GM10248 (cell line): ENCODE measurements at places on chromosomes 13 and 19.

DNA sequence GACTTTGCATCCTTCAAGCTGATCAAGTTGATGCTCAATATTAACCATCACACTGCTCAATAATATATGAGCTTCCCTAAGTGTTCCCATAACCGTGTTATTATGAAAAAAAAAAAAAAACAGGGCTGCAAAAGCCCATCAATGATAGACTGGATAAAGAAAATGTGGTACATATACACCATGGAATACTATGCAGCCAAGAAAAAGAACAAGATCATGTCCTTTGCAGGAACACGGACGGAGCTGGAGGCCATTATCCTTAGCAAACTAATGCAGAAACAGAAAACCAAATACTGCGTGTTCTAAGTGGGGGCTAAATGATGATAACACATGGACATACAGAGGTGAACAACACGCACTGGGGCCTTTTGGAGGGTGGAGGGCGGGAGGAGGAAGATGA is 58.3 kb downstream of the CACNA1A start:
- no peak for DNase-seq

DNA sequence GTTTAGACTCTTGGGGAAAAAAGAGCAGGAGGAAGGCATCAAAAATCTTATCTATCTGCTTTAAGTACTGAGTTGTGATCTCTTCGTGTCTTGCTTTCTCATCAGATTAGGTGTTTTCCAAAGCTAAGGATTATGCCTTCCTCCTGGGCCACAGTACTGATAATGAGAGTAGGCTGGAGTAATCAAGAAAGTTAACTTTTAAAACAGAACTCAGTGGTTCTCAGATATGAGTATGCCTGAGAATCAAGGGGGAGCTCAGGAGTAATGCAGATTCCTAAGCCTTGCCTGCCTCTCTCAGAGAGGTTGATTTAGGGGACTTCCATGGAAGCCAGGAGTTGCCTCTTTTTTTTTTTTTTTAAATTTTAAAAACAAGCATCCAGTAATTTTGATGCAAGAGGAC is 23.5 kb downstream of the CDADC1 start:
- no peak for DNase-seq

DNA sequence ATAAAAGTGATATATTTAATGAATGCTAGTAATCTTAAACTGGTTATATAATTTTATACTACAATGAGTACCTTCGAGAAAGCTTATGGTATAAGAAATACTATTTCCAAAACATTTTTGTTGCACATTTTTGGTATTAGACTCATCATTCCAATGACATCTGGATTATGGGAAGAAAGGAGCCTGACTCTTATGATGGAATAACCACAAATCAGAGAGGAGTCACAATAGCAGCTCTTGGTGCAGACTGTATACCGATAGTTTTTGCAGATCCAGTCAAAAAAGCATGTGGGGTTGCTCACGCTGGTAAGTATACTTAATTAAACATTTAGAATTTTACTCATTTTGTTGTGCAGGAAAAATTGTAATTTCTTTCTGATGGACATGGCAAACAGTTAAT is 3.9 kb downstream of the LACC1 start:
- DNase-seq: no peak

GRCh38 chr13:79470666-79471065 is 10.3 kb upstream of the NDFIP2 start:
- no peak for DNase-seq

- DNase-seq: no peak
These were observed 36.2 kb upstream of the TRPC4 start for GRCh38 chr13:37905736-37906135.

- no peak for DNase-seq
These were observed 29.8 kb upstream of the RAP2A start for GRCh38 chr13:97403893-97404750.

DNA sequence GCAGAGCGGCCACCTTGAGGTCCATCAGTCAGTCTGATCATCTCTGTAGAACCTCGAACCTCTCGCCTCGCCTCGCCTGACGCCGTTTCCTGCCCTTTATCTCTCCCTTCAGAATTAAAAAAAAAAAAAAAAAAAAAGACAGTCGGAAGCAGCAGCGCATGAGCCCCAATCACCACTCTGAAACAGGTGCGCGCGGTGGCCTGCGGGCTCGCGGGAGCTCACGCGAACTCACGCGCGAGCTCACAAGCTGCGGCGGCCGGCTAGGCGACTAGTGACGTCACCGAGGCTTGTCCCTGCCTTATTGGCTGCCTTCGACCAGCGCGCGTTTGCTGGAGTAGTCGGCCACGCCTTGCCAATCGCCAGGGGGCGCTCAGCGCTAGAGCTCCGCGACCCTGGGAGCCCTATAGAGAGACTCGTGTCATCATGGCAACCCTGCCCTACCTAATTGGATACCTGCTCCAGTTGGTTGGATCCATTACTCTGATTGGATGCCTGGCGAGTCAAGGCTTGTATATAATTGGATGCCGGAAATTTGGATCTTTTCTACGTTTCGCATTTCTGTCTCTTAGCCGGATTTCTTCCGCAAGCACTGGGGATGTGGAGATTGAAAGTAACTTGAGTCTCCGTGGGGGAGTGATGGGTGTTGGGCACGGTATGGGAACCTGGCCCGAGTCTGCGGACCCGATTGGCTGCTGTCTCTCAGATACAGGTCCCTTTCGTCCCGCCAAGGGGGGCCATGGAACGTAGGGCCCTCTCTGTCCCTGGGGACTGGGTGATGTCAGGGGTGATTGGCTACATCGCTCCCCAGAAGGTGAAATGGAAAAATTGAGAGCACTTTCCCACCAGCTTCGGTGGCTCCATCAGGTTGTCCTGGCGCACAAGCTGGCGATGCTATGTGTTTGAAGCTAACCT is 31.6 kb downstream of the SYT3 start:
- DNase-seq: peak; percentile 88

GRCh38 chr13:99601535-99601934 is 100.3 kb downstream of the TM9SF2 start:
- no peak for DNase-seq

DNA sequence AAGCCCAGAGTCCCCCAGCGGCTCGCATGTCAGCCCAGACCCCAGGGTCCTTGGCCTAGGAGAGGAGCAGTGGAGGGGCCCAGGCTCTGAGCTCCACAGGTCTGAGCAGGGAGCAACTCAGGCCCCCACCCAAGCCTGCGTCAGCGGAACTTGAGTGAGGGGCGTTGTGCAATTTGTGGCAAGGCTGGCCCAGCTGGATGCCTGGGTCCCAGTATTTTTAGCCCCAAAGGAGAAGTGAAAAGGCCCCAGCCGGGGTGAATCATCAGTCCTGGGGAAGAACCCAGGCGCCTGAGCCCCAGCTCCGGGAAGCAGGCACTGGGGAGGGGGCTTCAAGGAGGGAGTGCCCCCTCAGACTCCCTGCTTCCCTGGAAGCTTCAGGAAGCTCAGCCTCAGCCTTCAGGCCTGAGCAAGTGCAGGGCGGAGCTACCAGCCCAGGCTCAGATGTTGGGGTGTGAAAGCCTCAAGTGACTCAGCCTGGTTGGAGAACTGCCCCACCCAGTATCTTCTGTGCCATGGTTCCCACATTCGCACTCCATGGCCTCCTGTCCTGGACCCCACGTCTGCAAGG is 7.2 kb downstream of the MED29 start:
- no peak for DNase-seq

DNA sequence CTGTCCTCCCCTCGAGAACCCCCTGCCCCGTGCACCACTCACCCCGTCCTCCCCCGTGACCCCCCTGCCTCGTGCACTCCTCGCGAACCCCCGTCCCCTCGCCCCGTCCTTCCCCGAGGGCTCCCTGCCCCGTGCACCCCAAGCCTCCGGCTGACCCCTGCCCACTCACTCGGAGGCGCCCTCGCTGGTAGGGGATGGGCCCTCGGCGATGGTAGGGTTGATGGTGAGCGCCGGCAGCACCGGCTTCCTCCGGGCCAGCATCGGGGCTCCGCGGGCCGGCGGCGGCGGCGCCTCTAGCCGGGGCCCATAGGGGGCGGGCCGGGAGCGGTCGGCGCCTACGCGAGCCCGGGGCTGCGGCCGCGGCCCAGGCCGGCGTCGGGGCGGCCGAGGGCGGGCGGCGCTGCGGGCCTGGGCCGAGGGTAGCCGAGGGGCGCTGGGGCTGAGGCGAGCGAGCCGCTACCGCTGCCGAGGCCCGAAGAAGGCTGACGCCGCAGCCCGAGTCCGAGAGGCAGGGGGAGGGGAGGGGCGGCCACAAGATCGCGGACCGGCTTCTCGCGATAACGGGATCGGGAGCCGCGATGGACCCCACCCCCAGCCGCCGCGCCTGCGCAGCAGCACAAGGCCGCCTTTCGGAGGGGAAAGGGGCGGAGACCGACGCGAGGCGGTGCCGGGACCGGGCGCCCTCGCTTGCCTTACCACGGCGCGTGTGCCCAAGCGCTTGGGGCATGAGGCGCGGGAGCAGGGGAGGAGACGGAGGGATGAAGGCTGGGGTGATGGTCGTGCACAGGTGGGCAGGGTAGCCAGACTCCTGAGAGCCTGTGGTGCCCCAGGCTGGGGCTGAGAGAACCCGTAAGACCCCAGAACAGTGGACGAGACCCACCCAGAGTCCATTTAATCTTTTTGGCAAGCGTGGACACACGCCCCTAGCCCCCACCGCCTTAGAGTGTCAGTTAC is at the start of gene MAP2K2:
MAP2K2 (minus strand) TSS at position 508 of the 954 bp plus-strand sequence; CDS start at position 261, 247 bp downstream.
- peak; percentile 98 for DNase-seq

- DNase-seq: no peak
These were observed 76.0 kb upstream of the MEDAG start for GRCh38 chr13:30829833-30830637.

- DNase-seq: no peak
These were observed 72.8 kb downstream of the EFNB2 start for GRCh38 chr13:106462710-106463109.

GRCh38 chr13:41354416-41354815 is 43.3 kb downstream of the NAA16 start:
- no peak for DNase-seq

GRCh38 chr19:7701049-7701653 is 780 bp downstream of the FCER2 start:
- DNase-seq: no peak

GRCh38 chr19:56155124-56155687 is 14.1 kb downstream of the ZNF444 start:
- no peak for DNase-seq

GRCh38 chr13:79404361-79404760 is 1.7 kb downstream of the RBM26 start:
- DNase-seq: no peak

- DNase-seq: no peak
These were observed 28.9 kb upstream of the CYSLTR2 start for GRCh38 chr13:48624858-48625257.

DNA sequence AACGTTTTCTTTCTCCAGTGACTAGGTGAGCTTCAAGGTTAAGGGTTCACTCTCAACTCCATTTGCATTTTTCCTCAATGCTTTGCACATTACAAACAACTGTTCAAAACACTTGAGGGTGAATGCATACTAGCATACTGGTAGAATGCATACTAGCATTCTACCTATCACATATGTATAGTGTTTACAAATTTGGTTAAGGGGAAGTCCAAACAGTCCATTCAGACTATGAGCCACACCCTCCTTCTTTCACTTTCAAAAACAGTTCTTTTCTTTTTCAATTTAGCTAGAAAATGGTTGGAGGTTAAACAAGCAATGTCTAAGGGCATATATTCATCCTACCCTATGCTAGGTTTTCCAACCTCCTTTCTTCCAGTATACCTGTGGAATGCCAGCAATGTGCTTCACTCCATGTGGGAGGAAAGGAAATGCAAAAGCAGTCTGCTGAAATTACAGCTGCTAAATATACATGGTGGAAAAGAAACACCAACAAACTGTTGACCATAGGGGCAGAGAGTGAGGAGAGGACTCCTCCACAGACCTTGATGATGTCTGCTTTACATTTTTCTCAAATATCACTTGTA is 102.6 kb downstream of the DOCK9 start:
- DNase-seq: peak; percentile 35

DNA sequence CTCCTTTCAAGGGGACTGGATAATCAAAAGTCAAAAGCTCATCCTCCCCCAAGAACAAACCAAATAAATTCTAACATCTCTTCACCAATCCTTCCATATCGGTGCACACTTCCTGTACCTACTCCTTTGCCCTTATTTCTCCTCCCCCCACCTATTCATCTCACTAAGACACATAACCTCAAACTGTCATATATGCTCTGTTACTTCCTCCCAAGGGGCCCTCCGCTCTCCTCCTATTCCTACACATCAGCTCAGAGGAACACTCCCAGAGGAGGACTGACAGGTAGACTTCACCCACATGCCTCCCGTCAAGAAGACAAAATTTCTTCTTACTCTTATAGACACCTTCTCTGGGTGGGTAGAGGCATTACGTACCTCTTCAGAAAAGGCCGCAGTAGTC is 48.1 kb downstream of the ZNF93 start:
- DNase-seq: no peak

GRCh38 chr19:11091703-11092153 is 2.5 kb downstream of the LDLR start:
- no peak for DNase-seq

GRCh38 chr13:25541434-25542123 is 169.8 kb downstream of the ATP8A2 start:
- DNase-seq: no peak

DNA sequence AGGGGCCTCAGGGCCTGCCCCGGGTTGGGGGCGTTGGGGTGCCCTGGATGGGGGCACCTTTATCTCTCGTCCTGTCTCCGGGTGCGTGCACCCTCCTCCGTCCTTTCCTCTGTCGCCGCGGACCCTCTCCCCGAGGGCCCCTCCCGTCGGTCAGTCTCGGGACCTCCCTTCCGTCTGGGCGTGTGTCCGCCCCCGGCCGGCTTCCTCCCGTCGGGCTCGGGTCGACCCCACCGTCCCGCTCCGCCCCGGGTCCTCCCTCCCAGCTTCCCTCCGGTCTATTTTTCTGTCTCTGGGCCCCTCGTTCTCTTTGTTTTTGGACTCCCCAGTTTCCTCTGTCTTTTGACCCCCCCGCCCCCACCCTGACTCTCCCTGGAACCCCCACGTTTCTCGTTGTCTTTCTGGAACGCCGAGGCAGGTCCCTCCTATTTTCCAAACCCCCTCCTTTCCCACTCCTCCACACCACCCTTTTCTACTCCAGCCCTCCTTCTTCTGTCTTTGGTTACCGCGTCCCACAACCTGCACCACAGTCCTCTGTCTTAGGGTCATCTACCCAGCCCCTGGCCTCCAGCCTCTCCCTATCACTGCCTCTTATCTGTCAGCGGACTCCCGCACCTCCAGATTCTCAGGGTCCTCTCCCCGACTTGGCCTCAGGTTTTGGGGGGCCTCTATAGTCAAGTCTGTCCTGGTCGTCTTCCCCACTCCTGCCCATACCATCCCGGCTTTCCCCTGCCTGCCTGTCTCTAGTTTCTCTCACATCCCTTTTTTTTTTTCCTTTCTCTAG is 757 bp downstream of the EGLN2 start:
- DNase-seq: peak; percentile 50

GRCh38 chr19:56312787-56313657 is 1.6 kb downstream of the ZSCAN5A start:
- DNase-seq: no peak

GRCh38 chr19:18593367-18594095 is 4.9 kb downstream of the REX1BD start:
- DNase-seq: no peak
